ENCODE measurements at places on chromosomes 7 and 10. TPM values are rescaled to one million over a fixed set of nuclear protein-coding genes. Genes with fewer than 3 reads are reported as not detected.

DNA sequence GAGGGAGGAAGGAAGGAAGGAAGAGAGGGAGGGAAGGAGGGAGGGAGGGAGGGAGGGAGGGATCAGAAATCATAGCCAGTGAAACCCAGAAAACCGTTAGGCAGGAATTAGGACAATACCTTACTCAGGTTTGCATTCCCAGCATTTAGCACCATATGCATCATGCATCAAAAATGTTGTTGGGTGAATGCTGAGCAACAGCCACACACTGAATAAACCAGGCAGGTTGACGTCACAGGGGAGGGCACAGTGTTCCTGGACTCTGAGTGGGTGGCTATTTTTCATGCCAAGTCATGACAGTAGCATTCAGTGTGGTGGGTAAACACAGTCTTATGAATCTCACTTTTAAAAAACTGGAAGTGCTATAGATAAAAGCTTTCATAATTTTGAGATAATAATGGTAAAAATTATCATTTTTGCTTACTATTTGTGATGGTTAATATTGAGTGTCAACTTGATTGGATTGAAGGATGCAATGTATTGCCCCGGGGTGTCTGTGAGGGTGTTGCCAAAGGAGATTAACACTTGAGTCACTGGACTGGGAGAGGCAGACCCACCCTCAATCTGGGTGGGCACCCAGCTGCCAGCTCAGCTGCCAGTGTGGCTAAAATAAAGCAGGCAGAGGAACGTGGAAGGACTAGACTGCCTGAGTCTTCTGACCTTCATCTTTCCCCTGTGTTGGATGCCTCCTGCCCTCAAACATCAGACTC, 199.1 kb upstream of the PRKCQ start:
- DNase-seq, result no peak

DNA sequence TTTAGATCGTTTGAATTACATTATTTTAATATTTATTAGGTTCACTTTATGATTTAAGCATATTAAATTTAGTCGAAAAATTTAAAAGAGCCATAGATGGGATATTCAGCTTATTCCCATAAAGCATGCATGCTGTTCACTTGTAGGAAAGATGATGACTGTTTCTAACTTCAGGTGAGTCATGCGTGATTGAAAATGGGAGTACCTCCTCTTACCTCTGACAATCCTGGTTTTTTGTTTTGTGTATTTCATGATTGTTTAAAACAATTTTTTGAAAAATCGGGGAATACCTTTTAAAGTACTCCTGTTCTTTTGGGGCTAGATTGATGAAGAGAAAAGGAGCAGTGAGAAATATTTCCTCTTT, 1.4 kb downstream of the TNKS2 start:
- no peak for DNase-seq

GRCh38 chr7:38675494-38676106, 44.4 kb upstream of the AMPH start:
- DNase-seq, result no peak

GRCh38 chr10:30002426-30003266, 56.7 kb downstream of the JCAD start:
- peak; percentile 68 for DNase-seq

Gene KLF14
- total RNA-seq, result not detected

Gene LRRC61
- 5.0 TPM for total RNA-seq

Gene GOLGA7B
- 4.5 TPM for total RNA-seq

Gene MRPL43
- 28.5 TPM for total RNA-seq

Measured in CD4-positive, alpha-beta T cell (primary cell).